CD8-positive, alpha-beta T cell (primary cell): ENCODE measurements at places on chromosomes 4 and X.

DNA sequence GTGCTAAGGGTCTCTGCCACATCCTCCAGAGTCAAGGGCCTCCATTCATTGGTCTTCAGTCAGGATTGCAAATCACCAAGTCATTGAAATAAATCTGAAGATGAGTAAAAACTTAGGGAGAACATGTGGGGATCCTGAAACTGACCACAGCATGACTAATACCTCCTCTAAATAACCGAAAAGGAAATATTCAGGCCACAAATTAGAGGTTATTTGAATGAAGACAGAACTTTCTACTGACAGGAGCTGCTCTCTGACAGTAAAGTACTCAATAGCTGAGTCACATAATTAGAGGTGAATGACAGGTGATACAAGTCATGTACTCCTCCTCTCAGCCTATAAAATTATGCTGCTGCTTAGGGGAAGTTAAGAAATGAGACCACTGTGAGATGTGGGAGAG, 240.2 kb upstream of the F9 start:
- DNase-seq: no peak

DNA sequence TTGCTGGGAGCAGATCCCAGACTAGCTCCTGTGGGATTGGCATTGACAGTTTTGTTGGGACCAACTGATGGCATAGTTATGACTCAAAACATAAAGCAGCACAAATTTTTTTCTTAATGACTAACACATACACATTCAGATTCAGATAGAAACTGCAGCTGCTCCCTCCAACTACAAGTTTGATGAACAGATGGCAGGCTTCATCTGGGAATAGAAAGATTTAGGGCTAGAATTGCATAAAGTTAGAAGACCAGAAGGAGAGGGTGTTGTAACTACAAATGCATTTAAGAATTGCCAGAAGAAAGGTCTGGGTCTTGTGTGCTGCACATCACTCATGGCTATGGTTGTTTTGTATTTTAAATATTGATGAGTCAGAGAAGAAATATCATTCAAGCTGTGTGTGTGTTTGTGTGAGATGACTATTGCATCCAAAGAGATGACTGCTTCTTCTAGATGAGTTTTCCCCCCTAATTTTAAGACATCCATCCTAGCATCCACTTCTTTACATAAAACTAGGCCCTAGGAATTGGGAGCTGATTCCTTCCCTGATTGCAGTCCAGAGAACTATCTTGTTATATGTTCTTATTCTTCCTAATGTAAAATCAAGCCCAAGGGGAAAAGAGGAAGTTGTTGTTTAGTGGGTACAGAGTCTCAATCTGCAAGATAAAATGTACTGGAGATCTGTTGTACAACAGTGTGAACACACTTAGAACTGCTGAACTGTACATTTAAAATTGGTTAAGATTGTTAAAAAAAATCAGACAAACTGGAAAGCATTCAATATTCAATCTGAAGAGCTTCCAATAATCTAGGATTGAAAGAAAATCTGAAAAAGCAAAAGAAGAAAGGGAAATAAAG, 175.1 kb downstream of the PARM1 start:
- no peak for DNase-seq

DNA sequence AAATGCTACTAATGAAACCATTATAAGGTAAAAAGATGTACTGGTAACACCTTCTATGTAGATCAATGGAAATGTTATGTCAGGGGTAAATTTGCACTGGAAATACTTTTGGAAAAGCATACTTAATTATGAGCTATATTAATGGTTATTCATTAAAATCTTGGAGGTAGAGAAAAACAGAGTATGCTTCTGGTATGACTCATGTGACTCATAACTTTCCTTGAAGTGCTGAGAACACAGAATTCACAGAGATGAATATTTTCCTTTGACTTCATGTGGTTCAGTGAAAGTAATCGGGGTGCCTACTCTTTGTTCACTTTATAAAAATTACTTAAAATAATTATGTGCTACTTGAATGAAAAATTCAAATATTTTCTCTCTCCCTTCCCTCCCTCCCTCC, 254.2 kb downstream of the KCTD8 start:
- DNase-seq: no peak

DNA sequence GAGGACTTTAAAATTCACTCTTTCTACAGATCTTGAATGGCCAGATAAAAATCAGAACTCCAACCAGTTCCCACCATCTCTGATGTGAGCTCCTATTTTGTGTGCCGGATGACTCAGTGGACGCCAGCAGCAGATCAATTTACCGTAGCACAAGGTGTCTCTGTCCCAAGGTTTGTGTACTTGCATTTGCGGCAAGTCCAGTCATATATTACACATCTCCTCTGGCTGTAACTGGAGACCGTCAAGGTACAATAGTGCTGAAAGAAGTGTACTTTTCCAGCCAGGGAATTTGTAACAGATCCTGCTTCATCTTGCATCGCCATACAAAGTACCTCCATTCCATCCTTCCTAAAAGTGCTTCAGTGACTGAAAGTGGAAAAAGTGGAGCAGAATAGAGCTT, 108.2 kb upstream of the SORBS2 start:
- no peak for DNase-seq

- DNase-seq: peak; percentile 43
Observed at GRCh38 chrX:12971282-12972003, 3.5 kb upstream of the TMSB4X start.

GRCh38 chr4:74433043-74433442, 11.9 kb upstream of the AREG start:
- DNase-seq: no peak

DNA sequence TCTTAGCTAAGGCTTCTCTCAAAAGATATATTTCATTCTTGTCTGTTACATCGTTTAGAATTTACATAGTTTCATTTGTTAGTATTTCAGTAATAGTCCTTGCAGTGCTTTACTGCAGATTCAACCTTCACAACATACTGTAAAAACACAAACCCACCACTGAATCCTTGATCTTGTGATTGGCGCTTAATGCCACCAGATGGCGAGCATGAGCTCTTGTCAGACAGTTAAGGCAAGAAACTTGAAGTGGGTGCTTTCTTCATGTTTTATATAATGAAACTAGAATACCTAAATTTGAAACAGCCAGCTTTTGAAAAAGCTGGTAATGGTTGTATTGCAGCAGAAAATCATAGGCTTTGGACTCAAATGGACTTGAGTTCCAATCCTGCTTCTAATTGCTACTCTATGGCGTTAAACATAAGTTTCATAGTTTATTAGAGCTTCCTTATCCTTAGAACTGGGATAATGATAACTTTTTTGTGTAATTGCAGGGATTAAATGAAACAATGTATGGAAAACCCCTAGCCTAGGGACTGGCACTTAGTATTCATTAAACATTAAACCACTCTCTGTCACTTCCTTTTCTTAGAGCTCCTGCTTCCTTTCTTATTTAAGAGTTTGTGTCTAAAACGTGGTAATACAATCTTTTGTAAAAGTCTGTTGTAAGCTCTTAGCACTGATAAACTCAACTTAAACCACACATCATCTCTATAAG, 95.1 kb downstream of the USP9X start:
- peak; percentile 57 for DNase-seq

DNA sequence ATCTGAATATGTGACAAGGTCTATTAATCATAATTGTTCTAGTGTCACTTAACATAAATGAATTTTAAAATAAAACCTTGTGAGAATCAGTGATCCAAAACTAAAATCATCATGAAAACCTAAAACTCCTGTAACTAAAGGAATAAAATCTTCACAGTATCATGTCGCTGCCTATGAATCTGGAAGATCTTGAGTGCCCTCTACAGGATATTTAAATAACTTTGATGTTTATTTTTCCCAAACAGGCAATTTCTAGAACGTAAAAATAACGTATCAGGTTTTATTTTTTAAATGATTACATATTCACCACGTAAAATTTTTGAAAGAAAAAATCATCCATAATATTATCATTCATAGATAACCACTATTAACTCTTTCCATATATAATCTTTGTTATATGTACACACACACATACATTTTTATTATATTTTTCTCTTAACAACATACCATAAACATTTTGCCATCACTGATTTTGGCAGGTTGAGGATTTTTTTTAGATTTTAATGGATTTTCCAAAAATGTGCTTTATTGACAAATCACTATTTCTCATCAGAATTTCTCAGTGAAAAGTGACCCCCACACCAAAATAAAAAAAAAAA, 79.6 kb downstream of the COMMD8 start:
- DNase-seq: no peak

DNA sequence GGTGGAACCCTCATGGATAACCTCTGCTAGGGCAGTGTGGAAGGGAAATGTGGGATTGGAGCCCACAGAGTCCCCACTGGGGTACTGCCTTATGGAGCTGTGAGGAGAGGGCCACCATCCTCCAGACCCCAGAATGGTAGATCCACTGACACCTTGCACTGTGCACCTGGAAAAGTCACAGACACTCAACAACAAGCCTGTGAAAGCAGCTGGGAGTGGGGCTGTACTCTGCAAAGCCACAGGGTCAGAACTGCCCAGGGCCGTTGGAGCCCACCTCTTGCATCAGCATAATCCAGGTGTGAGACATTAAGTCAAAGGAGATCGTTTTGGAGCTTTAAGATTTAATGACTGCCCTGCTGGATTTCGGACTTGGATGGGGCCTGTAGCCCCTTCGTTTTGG, 11.6 kb downstream of the ARMCX5 start:
- no peak for DNase-seq

- no peak for DNase-seq
Observed at GRCh38 chr4:7938609-7939376, 868 bp downstream of the AFAP1 start.
